ENCODE measurements at places on chromosomes 11 and 22.

- peak; percentile 51 for DNase-seq
These were observed 25.8 kb downstream of the KCNQ1OT1 start for GRCh38 chr11:2673871-2674471.

GRCh38 chr22:44263547-44263946 lies 49.2 kb downstream of the SHISAL1 start:
- peak; percentile 28 for DNase-seq

DNA sequence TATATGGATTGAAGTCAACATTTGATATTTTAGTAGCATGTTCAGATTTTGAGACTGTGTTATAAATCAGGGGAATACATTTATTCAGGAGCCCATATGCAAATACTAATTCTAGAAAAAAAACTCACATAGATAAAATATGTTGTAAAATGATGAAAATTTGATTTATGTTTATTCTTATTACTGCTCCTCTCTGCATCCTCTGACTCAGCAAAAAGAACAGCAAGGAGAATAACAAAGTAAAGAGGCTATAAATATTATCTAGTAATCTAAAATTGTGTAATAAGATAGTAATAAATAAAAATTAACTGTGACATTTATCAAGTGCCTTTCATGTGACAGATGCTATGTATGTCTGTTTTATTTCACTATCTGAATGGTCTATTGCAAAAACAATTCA lies 507.2 kb upstream of the ANO3 start:
- DNase-seq, result no peak

- DNase-seq, result no peak
These were observed 682.2 kb upstream of the RAG2 start for GRCh38 chr11:37280200-37280599.

- no peak for DNase-seq
These were observed 44.6 kb downstream of the LIF start for GRCh38 chr22:30201945-30202344.

- DNase-seq, result no peak
These were observed 7.0 kb upstream of the RRM1 start for GRCh38 chr11:4087551-4087950.

DNA sequence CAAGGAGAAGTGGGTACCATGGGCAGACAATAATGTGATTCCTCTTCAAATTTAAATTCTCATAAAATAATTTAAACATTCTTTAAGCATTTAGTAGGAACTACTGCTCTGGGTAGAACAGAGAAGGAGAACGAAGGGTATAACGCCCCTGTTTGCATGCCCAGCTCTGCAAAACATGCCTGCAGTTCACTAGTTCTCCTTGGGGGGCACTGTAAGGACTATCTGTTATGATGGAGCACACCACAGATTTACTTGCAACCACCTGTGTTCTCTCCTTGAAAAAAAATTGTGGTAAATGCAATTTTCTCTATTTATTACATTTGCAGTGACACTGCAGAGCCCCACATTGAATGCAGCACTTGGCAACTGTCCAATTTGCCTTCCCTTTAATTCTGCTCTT lies 100.3 kb downstream of the GUCY1A2 start:
- no peak for DNase-seq

- DNase-seq, result no peak
These were observed 55.4 kb downstream of the ELFN2 start for GRCh38 chr22:37371911-37372310.

GRCh38 chr22:22392131-22392530 lies 116.4 kb downstream of the ZNF280B start:
- no peak for DNase-seq

DNA sequence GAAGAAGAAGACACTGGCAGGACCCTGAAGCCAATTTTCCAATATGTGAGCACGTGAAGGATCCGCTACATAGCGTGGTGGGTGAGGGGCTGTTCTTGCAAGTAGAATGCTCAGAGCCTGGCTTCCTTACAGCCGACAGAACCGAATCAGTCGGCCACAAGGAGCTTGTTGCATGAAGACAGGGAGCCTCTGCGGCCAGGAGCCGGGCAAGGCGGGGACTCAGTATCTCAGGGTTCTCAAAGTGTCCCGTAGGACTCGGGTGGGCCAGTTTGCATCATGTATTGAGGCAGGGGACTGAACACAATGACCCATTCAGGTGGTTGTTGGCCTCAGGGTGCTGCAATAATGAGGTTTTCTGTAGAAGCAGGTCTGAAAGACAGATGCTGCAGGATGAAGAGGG lies 289.5 kb downstream of the NTM start:
- peak; percentile 30 for DNase-seq

DNA sequence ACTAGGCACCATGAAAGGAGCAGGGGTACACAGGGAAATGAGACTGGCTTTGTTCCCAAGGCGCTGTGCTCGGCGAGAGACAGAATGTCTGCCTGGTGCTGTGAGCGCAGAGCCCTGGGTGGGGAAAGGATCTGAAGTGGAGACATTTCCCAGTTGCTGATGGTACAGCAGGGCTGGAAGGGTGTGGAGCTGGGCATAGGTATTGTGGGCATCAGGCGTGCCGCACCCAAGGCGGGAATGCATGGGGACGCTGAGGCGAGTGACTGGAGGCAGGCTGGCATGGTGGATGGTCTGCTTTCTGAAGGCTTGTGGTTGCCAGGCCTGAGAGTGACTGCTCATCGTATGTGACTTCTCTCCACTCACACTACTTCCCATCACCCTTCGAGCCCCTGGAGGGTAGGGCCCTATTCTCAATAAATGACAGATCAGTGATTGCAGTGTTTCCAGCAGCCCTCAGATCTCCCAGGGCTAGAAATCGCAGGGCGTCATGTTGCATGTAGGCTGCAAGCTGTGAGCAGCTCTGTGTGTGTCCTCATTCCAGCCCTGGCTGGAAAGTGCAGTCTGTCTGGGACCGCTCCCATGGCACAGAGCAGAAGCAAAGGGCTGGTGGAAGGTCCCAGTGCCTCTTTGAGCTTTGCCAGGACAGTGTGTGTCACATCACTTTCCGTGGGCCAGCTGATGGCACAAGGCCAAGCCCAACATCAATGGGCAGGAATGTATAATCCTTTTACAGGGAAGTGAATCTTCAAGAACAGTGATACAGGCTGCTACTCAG lies 67.7 kb downstream of the TBC1D22A start:
- DNase-seq, result no peak

DNA sequence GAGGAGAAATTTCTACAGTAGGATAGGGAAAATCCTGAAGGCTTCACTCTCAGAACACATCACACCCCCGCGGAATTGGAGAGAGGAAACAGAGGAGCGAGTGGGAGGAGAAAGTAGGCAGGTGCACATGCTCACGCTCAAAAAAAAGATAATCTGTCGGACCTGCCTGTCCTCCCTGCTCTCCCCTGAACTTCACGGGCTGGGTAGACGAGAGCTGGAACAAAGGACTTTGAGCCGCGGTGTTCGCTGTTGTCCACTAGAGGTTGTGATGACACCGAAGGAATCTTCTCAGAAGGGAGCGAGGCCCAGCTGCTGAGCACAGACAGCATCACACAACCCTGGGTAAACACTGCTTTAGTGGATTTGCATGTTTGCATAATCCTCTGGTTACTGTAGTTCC lies 5.0 kb downstream of the SEZ6L start:
- no peak for DNase-seq

- DNase-seq, result no peak
These were observed 548.0 kb downstream of the ETS1 start for GRCh38 chr11:128039140-128040021.

- DNase-seq, result no peak
These were observed 182.5 kb upstream of the C11orf58 start for GRCh38 chr11:16555956-16556355.

GRCh38 chr11:130211144-130211543 lies 51.6 kb downstream of the ST14 start:
- peak; percentile 26 for DNase-seq

DNA sequence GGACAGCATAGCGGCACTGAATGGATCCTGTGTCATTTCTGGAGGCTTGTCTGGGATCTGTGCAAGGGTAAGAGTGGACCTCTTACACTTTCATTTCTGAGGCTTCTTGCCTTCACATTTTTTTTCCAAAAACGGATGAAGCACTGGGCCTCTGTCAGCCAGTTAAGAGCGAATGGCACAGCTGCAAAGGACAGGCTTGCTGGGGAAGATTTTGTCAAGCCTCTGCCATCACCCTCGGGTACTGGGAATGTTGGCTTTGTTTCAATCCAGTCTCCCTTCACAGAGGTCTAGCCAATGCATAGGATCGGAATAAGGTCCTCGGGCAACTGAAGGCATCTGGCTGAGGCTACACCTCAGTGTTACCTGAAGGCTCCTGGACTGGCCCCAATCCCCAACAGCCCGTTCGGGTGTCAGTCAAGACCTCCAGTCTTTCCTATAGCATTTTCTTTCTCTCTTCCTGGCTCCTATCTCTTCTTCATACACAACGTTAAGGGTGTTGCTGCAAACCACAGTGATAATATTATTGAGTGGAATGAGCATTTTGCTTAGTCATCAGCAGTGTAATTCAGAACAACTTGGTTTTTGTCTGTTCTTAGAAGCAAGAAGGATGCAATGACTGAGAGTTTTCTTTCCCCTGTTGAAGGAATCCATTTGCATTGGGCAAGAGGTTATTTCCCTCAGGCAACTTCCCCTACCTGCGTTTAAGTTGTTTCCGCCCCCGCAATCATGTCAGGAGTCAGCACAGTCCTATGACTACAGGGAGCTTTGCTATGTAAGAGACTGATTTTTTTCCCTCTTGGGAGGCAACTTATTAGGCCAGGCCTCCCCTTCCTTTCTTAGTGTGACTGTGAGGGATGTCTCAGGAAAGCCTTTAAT lies 22.8 kb downstream of the NPAT start:
- no peak for DNase-seq

DNA sequence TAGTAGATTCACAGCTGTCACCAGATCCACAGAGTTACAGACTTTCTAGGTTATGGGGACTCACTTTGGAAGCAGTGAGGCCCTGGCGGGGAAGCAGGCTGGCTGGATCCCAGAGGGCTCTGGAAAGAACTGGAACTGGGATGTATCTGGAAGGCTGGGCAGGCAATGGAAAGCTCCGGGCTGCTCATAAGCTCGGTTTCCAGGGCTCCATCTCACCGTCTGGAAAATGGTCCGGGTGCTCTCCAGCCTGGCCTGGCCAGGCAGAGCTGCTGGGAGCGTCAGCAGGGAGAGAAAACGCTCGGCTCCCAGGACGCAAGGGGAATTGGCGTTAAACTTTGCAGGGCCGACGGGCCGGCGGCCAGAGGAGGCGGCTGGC lies 335 bp upstream of the SEZ6L start:
- peak; percentile 65 for DNase-seq

DNA sequence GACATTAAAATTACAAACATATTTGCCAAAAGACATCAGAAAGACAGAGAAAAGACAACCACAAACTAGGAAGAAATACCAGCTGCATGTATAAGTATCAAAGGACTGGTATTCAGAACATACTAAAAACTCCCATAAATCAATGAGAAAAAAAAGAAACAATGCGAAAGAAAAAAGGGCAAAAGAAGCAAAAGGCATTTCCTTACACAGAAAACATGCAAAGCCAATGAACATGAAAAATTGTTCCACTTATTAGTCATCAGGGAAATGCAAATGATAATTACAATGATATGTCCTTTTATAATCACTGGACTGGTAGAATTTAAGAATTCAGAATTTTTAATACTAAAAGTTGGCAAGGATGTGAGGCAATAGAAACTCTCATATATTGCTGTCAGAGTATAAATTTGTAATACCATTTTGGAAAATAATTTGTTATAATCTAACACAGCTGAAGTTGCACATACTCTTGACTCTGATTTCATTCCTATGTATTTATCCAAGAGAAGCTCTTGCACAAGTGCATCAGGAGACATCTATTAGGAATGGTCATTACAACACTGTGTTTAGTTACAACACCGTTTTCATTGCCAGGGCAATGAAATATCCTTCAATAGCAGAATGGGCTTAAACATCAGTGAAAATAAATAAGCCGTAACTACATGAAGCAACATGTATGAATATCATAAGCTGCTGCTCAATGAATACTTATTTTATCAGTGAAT lies 279.7 kb downstream of the SWAP70 start:
- no peak for DNase-seq

- peak; percentile 87 for DNase-seq
These were observed 1.4 kb upstream of the NEAT1 start for GRCh38 chr11:65420979-65421793.

- DNase-seq, result peak; percentile 48
These were observed 4.4 kb downstream of the BCL9L start for GRCh38 chr11:118921121-118921928.

DNA sequence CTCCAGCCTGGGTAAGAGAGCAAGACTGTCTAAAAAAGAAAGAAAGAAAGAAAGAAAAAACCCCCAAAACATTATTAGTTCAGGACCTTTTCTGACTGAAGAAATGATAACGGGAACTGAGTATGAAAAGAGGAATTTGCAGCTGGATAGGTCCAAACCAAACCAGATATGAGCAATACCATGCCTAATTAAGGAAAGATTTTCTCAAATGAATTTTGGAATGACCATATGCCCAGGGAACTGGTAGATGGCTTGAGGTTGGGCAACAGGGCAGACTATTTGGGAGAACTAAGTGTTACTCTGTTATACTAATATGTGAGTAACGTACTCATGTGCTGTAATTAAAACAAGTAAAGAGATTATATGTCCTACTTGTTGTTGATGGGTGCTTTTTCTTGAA lies 186.1 kb downstream of the TMEM135 start:
- DNase-seq, result no peak

DNA sequence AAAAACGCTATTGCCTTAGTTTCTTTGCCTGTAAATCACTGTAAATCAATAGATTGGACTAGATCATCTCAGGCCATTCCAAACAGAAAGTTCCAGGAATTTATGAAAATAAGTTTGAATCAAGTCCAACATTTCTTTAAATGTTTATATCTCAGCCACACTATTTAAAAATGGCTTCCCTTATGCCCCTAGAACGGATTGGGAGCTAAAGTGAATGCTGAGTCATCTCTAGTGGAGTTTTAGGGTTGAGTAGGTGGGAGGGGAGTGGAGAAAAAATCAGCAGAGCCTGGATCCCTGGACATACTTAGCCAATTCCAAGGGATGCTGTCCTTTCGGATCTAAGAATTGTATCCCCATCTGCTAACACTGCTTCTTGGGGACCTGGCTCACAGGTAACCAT lies 48.6 kb downstream of the EHF start:
- DNase-seq, result no peak

DNA sequence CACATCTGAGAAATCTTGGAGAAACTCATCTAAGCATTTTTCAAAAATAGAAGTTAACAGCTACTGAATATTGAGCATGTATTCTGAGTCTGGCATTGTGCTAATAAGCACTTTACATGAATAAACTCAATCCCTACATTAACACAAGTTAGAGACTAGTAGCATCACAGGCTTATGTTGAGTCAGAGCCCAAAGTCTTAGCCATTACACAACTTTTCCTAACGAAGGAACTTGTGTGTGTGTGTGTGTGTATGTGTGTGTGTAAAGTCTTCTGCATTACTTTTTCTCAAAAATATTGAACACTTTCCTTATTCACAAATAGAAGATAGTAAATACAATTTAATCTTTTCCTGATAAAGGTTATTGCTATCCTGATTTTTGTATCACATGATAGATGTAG lies 8.7 kb upstream of the CLPB start:
- DNase-seq, result no peak
